GM10248 (cell line): ENCODE measurements at places on chromosomes 6 and 20.

DNA sequence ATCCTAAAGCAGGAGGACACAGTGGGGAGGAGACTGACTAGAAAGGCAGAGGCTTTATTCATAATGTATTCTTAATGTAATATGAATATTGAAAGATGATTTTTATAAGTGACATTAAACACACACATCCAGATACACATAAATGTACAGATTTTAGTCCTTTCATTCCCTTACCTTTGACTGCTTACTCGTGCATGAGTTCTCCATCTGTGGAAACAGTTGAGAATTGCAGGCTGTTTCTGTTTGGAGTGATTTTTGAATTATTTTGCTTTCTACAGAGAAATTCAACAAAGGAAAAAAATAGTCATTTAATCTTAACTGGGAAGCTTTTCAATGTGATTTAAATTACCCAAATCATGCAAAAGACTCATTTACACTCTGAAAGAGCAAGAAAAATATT lies 136.5 kb downstream of the RIMS1 start:
- DNase-seq: no peak

DNA sequence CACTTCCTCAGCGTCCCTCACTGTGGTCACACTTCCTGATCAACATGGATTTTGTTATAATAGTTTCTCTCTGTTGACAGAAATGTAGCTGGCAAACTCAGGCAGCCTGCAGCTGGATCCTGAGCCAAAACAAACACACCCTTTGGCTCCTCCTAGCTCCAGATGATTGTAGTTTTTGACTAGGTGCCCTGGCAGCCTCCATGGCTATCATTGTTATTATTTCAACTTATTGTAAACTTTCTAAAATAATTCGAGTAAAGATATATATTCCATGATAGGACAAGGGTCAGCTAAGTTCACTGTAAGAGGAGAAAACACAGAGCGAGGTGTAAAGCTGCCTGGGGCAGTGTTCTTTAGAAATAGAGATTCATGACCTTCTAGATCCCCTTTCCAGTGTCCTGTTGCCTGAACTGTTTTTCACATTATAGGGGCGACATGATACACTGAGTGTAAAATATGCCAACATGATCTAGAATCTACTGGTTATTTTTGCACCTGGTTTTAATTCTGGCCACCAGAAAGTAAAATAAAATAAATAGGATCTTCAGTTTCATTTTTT lies 98.2 kb upstream of the HDGFL1 start:
- no peak for DNase-seq

DNA sequence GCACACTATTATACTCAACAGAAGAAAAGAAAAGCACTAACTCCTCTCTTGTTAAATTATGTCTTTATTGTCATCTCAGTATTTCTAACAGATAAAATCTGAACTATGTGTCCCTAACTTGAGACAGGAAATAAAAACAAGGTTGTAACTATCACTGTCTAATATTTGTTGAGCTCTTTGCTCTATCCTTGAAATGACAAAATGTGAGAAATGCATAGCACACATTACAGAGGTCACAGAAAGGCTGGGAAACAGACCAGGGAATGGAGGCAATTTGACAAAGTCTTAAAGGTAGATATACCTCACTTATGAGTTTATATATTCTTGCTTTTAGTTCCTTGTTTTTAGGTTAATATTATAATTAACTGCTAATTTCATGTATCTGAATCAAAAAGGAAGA lies 102.4 kb upstream of the MAP7 start:
- DNase-seq: no peak

DNA sequence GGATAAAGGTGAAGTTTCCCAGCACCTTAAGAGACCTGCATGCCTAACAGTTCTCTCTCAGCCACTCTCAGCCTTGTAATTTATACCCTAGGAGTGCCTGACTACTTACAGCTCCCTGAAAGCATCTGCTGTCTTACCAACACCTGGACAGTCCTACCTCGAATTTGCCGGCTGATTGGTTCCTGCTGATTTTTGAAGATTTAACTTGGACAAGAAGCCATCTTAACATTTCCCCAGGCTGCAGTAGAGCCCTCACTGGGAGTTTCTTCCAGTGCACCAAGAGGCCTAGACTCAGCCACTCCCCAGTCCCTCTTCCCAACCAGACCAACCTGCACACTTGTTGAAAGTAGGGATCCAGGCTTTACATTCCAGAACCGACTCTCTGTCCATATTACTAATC lies 174.5 kb downstream of the LINC00237 start:
- DNase-seq: no peak

DNA sequence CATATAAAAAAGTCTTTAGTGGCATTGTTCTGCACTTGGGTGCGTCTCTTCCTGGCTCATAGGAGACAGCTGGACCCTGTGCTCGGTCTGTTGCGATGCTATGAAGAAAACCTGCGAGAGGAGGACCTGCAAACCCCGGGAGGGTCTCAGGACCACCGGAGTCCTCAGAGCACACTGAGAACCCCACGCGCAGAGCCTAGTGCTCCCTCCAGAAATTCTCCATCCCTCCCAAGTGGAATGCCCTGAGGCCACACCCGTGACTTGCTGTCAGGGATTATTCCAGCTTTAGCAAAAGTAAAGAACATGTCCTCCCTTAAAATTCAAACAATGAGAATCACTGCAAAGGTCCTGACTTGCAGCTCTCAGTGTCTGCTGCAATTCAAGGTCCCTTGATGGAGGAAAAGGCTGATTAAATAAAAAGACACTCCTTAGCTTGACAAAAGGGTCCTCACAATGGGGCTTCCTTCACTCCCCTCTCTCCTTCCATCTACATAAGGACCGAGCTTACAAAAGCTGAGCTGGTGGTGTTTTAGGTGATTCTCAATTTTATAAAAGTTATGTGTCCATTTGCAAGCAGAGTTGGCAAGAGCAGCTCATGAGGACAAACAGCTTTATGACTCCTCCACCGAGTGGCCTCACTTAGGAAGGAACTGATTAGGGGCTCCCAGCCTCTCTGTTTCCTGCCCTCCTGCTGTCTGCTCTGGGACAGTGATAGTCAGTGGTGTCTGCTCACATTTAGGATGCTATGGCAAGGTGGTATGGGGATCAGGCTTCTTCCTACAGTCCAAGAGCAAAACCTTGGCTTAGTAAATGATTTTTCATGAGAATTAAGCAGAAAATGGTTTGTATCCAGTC lies 97.0 kb downstream of the RAMACL start:
- no peak for DNase-seq

DNA sequence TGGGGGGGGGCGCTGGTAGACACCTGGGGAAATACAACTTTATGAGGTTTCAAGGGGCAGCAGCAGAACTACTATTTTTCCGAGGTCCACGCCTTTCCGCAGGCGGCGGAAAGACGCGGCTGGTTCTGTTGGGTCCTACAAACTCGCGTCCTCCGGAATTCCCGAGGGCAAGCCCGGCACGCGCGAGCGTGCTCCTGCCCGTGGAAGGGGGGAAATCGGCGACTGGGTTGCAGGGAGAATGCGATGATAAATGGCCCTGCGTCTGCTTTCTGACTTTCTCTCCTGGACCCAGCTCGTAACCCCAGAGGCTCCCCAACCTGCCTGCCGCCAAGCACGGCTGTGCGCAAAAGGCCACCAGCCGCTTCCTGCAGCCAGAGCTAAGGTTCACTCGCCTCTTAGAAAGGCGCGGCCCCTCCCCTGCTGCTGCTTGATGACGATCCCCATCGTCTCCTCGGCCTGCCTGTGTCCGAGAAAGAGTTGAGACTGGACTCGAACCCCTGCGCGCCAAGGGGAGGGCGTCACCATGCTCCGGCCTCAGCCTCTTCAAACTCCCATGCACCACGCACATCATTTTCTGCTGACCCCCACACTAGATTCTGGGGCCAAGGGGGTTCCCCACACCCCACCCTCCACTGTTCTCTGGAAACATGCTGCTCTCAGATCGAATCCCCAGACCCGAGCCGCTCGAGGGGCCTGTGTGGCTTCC lies 6.7 kb downstream of the FOXA2 start:
- no peak for DNase-seq

GRCh38 chr6:110356778-110357177 lies 1.4 kb downstream of the METTL24 start:
- DNase-seq: no peak

GRCh38 chr20:47805951-47806350 lies 20.7 kb upstream of the SULF2 start:
- no peak for DNase-seq

- DNase-seq: no peak
Measured at GRCh38 chr6:167736486-167737204, 90.1 kb upstream of the AFDN start.

- DNase-seq: no peak
Measured at GRCh38 chr20:25499855-25500434, 85.4 kb downstream of the NINL start.
